ENCODE measurements at places on chromosomes 11 and 22. TPM values are rescaled to one million over a fixed set of nuclear protein-coding genes. Genes with fewer than 3 reads are reported as not detected.

Gene FGF4
- total RNA-seq: not detected

Gene OR51D1
- total RNA-seq: 0.10 TPM

Gene WEE1
- 9.7 TPM for total RNA-seq

Gene DDI1
- not detected for total RNA-seq

Gene SNX19
- total RNA-seq: 46.6 TPM

Gene XKR3
- not detected for total RNA-seq

Gene TLCD5
- not detected for total RNA-seq

Gene CYB5R2
- 1.5 TPM for total RNA-seq
